Right atrium auricular region (tissue), 2 donors: ENCODE measurements at places on chromosomes 12 and 14. TPM values are rescaled to one million over a fixed set of nuclear protein-coding genes. Genes with fewer than 3 reads are reported as not detected.

The SLC5A8 gene
- not detected for total RNA-seq

The RND1 gene
- total RNA-seq, result not detected

The CABP1 gene
- total RNA-seq, result 0.71 TPM

The NKX2-1 gene
- not detected for total RNA-seq

The IGFBP6 gene
- 99.0 TPM for total RNA-seq

The DIABLO gene
- 55.0 TPM for total RNA-seq
